ENCODE measurements at places on chromosomes 2 and 18.
A peak's percentile ranks its signal among the peaks of the same experiment; 100 is the strongest.

GRCh38 chr2:11507517-11507916, 26.3 kb upstream of the GREB1 start:
- DNase-seq: no peak

DNA sequence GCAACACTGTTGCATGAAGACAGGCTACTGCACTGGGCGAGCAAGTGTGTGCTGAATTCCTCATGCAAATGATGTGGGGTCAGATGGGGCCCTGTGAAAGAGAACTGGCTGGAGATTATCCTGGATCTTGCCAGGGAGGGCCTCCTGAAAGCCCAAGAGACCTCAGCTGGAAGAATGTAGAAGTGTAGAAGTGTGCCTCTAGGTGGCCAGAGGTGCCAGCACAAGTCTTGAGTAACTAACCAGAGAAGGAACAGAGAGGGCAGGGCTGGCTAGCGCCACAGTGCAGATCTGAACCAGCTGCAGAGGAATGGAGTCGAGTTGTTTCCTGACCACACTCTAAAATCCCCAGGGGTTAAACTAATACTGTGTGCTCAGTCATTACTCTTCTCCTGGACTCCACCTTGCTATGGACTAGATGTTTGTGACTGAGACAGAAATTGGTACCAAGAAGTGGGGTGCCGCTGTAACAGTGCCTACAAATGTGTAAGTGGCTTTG, 399.3 kb downstream of the LRATD1 start:
- DNase-seq: no peak

DNA sequence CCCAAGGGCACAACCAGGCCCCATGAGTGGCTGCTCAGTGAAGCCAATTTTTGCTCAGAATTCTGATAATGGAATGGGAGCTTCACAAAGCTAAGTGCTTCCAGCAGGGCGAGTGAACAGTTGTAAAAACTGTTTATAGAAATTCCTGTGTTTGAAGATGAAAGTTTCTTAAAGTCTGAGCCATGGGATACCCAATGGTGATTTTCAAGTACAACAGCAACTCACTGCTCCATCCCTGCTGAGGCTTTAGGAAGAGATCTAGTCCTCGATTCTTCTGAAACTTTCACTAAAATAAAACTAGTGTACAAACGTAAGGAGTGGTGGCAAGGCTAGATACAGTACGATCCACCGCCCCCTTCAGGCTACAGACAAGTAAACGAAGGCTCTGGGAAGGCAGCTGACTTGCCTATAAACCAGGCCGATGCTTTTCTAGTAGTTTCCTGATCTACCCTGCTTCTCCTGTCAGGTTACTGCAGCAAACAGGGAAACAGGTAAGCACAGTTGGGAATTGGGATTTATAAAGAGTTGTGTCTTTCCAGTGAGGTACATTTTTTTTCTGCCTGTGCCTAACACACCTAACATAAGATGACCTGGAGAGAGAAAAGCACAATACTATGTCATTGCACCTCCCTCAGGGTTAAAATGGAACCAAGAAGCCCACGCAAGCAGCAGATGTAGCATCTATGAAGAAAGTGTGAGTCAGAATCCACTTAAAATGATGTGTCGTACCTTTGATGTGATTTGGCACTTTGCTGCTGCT, 108.7 kb downstream of the UXS1 start:
- DNase-seq: peak; percentile 59

GRCh38 chr2:218567797-218568189, 358 bp downstream of the USP37 start:
- no peak for DNase-seq

- no peak for DNase-seq
These were observed 112.8 kb downstream of the FHOD3 start for GRCh38 chr18:36410346-36410745.

DNA sequence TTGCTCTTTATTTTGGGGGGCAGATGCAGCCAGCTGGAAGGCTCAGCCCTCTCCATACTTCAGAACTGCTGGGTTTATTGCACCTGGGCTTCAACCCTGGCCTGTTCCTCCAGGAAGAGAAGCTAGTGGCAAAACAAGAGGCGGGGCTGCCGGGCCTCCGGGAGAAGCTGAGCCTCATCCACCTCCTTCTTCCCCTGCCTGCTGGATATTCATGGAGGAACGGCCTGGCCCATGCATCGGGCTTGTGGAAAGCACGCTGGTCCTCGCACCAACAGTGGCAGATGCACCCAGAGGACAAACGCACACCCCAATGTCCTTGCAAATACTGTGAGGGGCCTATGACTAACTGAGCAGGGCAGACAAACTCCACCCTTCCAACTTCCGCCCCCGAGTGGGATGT, 30.6 kb downstream of the FAM178B start:
- no peak for DNase-seq

GRCh38 chr18:48925491-48925780, 25.3 kb downstream of the SMAD7 start:
- no peak for DNase-seq

- no peak for DNase-seq
These were observed 18.1 kb downstream of the CPSF3 start for GRCh38 chr2:9441556-9441955.

GRCh38 chr2:52074130-52074719, 1042.3 kb upstream of the NRXN1 start:
- DNase-seq: no peak

DNA sequence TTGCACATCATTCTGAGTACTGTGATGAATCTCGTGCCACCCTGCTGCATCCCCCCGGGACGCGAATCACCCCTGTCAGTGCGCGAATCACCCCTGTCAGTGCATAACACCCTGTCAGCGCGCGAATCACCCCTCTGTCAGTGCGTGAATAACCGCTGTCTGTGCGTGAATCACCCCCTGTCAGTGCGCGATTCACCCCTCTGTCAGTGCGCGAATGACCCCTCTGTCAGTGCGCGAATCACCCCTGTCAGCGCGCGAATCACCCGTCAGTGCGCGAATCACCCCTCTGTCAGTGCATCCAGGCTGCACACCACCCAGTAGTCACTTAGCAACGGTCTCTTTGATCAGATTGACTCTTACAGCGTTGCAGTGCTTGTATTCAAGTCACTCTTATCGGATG, 134.4 kb upstream of the TPO start:
- DNase-seq: no peak

- no peak for DNase-seq
These were observed 24.3 kb downstream of the FAM171B start for GRCh38 chr2:186718122-186718521.

- no peak for DNase-seq
These were observed 246.9 kb upstream of the SLC39A10 start for GRCh38 chr2:195410074-195410671.

GRCh38 chr2:42882756-42883155, 90.4 kb upstream of the HAAO start:
- no peak for DNase-seq

- DNase-seq: no peak
These were observed 649.4 kb downstream of the TDRD15 start for GRCh38 chr2:21773168-21773567.

DNA sequence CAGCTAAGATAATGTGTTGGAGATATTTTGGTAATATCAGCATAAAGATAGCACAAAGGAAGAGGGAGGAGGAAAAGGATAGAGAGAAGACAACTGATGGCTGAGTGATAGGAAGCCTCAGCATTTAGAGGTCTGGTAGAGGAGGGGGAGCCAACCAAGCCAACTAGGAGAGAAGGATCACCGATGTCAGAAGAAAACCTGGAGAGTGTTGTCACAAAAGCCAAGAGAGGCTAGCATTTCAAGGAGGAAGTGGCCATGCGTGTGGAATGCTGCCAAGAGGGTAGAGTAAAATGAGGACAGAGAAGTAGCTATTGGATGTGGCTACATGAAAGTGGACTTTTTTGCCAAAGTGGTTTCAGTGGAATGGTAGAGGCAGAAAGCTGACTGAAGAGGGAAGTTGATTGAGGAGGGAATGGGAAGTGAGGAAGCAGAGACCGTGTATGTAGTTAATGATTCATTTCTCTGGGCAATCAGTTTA, 34.3 kb downstream of the LCLAT1 start:
- no peak for DNase-seq

GRCh38 chr18:79812052-79812451, 14.3 kb downstream of the KCNG2 start:
- DNase-seq: no peak

DNA sequence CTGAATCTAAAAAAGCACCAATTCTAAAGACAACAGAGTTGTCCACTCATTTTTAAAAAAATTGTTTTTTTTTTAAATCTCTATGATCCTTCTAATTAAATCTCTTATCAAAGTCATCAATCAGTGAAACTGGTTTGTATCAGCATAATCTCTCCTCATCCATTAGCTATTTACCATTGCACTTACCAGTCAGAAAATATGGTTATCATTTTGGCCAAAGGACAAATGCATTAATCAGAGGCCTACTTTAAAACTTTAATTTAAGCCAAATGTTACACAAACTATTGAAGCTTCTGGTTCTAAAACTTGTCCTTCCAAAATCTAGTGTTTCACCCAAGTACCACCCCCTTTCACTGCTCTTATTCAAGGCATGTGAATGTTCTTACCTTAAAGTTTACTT, 3.8 kb downstream of the C18orf32 start:
- DNase-seq: no peak

DNA sequence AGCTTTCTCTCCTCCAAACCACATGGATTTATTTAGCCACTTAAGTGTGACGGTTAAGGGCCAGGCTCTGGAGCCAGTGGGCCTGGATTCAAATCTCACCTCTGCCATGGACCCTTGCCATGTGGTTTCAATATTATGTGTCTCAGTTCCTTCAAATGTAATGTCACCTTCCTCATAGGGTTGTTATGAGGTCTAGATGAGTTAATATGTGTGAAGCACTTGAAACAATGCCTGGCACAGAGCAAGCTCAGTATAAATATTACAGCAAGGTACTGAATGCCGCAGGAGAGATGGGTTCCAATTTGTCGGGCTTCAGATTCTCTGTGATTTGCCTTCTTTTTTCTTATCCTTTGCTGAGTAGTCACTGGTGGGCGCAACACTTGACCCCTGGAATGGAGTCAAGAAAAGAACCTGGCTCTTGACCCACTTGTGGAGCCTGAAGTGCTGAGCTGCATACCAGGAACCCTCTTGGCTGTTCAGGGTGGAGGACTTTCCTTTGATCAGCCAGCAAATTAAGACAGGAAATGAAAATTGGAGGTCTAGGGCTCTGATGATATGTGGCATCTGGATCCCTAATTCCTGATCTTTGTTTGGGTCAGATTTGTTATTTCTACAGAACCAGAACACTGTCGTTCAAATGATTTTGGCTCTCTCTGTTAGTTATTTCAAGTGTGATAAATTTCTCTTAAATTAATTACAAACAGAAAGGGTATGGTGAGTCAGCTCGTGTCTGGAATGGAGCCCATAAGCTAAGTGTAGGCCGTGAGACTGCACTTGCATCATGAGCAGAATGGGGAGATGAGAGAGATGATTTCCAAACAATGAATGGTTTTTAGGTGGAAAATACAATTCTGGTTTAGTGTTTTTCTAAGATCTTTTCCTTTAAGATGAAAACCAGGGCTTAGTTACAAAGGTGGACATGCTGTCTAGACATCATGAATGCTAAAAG, 293.0 kb downstream of the KCNS3 start:
- DNase-seq: no peak

GRCh38 chr18:47777626-47778025, 152.8 kb downstream of the SMAD2 start:
- no peak for DNase-seq

DNA sequence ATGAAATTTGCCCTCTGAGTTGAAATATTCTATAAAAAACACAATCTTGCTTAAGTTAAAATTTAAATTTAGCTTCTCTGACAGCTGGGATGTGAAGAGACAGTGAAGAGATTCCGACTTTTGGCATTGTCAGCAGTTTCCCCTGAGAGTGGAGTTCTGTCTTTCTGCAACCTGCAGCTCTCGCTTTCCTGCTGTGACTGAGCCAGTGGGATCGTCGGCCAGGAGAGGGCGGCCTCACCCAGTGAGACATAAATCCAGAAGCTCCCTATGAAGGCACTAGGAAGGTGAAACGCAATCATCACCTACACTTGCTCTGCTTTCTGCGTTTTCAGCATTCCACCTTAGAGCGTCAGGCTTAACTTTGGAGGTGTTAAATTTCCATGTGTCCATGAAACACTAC, 75.4 kb upstream of the HNMT start:
- DNase-seq: no peak

DNA sequence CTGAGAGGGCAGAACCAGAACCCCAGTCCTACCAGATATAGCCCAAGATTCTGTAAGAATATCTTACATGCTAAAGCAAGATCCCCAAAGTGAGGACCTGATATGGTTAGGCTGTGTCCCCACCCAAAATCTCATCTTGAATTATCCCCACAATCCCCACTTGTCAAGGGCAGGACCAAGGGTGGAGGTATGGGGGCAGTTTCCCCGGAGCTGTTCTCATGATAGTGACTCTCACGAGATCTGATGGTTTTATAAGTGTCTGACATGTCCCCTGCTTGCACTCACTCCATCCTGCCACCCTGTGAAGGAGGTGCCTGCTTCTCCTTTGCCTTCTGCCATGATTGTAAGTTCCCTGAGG, 19.9 kb downstream of the TTC32 start:
- no peak for DNase-seq

DNA sequence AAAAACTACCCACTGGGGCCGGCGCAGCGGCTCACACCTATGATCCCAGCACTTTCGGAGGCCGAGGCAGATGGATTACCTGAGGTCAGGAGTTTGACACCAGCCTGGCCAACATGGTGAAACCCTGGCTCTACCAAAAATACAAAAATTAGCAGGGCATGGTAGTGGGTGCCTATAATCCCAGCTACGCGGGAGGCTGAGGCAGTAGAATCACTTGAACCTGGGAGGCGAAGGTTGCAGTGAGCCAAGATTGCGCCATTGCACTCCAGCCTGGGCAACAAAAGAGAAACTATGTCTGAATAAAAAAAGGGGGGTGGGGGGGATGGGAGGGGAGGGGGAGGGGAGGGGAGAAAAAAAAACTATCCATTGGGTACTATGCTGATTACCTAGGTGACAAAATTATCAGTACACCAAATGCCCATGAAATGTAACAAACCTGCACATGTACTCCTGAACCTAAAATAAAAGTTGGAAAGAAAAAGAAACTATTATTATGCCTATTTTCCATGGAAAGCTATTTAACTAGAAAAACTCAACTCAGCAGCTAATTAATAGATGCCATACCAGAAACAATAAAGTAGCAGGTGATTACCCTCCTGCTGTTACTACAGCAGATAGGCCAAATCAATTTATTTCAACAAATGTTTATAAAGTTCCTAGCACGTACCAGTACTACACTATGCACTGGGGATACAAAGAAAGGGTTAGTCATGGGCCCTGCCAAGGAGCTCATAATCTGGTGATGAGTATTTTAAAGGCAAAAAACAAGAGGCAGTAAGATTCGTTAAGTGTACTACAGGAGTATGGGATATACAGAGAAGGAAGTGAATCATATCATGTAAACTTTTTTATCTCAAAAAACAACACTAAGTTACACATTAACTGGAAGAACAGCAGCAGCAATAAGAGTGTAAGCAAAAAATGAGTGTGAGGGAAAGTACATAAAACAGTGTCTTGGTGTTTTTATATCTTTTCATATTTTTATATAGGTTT, 112.8 kb upstream of the SLC39A10 start:
- no peak for DNase-seq

GRCh38 chr2:209636076-209636475, 135.6 kb upstream of the UNC80 start:
- DNase-seq: no peak

GRCh38 chr2:169933124-169933711, 106.0 kb downstream of the UBR3 start:
- no peak for DNase-seq

Data from activated naive CD4-positive, alpha-beta T cell treated with anti-CD3 and anti-CD28 coated beads, Interleukin-2, amount 50 U/mL, for 72 hours (primary cell).